ENCODE measurements at places on chromosomes 2 and 18. TPM values are rescaled to one million over a fixed set of nuclear protein-coding genes. Genes with fewer than 3 reads are reported as not detected.

The PLCL1 gene
- not detected for total RNA-seq

DNA sequence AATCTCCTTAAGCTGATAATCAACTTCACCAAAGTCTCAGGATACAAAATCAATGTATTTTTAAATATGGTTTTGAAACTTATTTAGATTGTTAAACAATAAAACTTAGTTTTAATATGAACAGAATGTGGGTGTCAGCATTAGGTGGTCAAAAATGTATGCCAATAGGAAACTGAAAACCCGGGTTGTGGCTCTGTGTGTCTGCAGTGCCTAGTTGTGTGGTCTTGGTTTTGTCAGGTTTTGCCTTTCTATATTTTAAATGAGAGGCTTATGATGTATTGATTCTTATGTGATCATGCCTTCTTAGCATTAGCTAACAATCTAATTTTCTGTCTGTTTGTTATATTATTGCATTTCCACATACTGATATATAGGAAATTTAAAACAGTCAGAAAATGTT, 227.8 kb downstream of the ZNF407 start:
- DNase-seq: no peak

GRCh38 chr2:55875434-55876135, 48.0 kb downstream of the EFEMP1 start:
- no peak for DNase-seq

DNA sequence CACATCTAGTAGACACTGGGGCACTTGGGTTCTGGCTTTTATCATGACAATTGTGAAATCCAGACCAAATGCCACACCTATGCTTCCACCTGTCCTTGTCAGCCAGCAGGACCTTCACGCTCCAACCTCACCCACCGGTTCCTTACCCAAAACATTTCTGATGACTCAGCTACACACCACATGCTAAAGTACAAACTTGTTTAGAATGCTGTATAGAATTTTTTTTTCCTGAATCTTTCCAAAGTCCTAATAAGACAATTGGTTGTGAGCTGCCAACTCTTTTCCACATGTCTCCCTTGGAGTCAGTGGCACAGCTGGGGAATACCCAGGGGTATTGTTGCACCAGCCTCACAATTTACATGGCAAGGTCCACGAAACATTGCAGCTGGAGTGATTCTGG, 75.5 kb upstream of the LPIN2 start:
- no peak for DNase-seq

- no peak for DNase-seq
Measured at GRCh38 chr18:48440924-48441323, 31.7 kb upstream of the ZBTB7C start.

GRCh38 chr18:79326413-79327198, 69.1 kb upstream of the NFATC1 start:
- no peak for DNase-seq

Data from Caki2 (cell line).